NCI-H2029 treated with DMSO at 0.1 percent for 48 hours (cell line): ENCODE measurements at places on chromosomes 2 and 18.
A peak's percentile ranks its signal among the peaks of the same experiment; 100 is the strongest.

- no peak for DNase-seq
These were observed 259.9 kb upstream of the THSD7B start for GRCh38 chr2:136505462-136505861.

GRCh38 chr18:68429111-68429510, 285.8 kb downstream of the TMX3 start:
- no peak for DNase-seq

GRCh38 chr2:129024796-129025195, 706.1 kb upstream of the HS6ST1 start:
- DNase-seq = no peak

- DNase-seq = no peak
These were observed 3.8 kb downstream of the RBFA start for GRCh38 chr18:80037869-80038630.

DNA sequence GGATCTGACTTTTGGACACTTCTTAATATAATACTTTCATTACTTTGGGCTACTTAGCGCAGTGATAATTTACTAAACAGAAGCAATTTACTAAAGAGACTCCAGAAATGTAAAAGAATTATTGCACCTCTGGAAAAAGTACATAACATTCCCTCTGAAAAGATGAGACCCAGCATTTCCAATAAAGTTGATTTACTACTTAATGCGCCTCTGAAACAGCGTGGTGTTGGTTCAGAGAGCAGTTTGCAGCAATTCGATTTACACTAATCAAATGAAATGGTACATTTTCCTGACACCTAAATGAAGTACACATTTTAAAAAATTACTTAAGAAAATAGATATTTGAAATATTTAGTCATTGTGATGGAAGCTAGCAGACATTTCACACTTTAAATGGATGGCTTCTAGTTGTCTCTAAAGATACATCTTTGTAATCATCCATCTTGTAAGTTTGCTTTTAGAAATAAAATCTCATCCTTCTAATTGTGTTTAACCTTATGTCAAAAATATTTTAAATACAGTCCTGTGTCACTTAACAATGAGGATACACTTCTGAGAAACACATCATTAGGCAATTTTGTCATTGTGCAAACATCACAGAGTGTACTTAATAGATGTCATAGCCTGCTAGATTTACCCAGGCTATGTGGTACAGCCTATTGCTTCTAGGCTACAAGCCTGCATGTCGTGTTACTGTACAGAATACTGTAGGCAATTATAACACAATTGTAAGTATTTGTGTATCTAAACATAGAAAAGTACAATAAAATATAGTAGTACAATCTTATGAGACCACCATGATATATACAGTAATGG, 284.6 kb upstream of the UBE2E3 start:
- no peak for DNase-seq

DNA sequence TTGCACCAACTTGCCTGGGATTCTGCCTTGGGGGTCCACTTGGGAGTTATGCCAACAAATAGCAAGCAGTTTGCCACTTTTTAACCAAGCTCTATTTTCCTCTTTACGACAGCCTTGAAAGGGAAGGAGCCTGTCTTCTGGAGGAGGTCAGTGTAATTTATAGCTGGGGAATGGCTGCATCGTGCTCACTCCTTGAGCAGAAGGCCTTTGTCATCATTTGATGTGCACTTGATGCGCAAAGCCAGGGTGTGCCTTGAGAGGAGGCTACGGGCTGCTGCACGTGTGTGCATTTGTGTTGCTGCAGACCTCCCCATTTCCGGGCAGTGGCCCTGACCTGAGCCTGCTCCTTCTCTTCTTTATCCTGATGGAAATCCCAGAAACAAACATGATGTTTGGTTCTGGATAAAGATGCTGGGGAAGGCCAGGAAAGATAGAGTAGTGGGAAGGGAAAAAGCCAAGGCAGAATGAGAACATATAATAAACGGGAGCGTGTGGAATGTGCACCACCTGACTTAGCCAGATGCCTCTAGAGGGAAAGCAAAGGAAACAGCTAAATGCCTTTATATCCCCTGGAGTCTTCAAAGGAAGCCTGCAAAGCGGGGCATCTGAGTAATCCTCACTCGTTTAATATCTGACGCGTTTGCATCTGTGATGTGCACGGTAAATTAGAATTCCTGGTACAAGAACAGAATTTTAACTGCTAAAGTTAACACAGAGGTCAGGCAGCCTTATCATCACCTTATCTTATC, 68.3 kb upstream of the ZNF521 start:
- no peak for DNase-seq

DNA sequence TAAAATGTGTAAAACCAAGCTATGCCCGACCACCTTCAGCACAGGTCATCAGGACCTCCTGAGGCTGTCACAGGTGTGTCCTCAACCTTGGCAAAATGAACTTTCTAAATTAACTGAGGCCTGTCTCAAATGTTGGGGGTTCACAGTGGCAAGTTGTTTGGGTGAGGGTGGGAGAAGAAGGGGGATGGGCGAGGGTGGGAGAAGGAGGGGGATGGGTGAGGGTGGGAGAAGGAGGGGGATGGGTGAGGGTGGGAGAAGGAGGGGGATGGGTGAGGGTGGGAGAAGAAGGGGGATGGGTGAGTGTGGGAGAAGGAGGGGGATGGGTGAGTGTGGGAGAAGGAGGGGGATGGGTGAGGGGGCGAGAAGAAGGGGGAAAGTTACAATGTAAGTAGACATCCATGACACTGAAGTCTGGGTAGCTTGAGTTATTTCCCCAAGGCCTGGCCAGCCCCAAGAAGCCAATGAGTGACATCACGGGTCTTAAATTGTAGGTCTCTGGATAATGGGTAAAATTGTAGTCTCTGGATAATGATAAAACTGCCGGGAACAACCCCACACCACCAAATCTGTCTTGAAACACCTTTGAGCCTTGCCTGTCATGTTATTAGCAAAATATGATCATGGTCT, 56.3 kb downstream of the TIMM21 start:
- no peak for DNase-seq

- DNase-seq = no peak
These were observed 31.4 kb downstream of the SOWAHC start for GRCh38 chr2:109645412-109646184.

- no peak for DNase-seq
These were observed 8.1 kb downstream of the CHMP1B start for GRCh38 chr18:11859282-11859830.

- no peak for DNase-seq
These were observed 354.3 kb upstream of the ID2 start for GRCh38 chr2:8327371-8328100.

DNA sequence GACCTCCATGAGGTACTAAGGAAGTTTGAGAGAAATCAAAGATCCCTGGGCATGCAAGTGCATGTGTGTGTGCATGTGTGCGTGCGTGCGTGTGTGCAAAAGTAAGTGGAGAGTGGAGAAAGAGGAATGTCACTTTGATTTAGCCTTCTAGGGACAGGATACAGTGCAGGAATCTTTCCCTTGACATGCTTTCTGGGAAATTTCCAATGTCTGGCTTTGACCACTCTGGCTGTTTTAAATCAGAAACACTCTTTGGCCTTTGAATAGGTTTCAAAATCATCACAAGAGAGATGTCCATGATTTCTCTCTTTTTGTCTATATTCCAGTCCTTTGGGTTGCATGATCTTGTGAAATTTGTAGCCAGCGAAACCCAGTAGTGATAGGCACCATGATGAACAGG, 162.0 kb downstream of the ALK start:
- DNase-seq = no peak

- DNase-seq = no peak
These were observed 2.0 kb downstream of the KCNF1 start for GRCh38 chr2:10913501-10914271.

- peak; percentile 8 for DNase-seq
These were observed 1.7 kb downstream of the EPHA4 start for GRCh38 chr2:221570321-221570935.

GRCh38 chr2:230690439-230690838, 22.2 kb upstream of the CAB39 start:
- no peak for DNase-seq

DNA sequence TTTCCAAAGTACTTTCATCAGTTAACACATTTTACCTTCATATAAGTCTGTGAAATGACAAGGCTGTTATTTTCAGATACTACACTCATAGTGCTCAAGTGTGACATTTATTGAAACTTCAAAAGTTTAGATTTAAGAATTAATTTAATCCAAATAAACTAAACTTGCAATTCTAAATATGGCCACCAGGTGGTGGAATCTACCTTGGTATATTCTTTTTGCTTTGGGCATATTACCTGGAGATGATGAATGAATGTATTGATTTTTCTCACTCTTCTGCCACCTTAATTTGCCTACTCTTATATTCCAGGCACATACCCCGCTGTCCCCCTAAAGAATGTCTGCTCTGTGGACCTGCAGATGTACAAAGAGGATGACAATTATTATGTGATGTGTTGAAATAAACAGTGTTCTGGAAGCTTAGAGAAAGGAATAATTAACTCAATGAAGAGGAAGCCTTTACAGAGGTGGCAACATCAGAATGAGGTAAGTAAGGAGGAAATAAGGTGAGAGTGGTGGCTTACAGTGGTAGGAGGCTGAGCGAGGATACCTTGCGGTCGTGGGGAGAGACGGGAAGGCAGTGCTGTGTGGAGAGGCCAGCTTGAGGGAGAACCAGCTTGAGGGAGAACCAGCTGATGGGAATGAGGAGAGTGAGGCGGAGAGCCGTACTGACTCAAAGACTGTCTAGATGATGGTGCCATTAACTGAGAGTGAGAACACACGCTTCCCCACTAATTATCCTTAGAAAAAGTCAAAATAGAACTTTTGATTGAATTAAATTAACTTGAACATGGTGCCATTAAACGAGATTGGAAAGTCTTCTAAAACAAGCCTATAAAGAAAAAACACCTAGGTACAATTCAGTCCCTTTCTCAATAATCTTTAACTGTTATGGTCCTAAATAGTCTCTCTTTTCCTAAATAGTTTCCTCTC, 179.5 kb downstream of the CELF4 start:
- peak; percentile 37 for DNase-seq

- DNase-seq = no peak
These were observed 139.7 kb downstream of the ROCK1 start for GRCh38 chr18:20971886-20972267.

- DNase-seq = no peak
These were observed 49.2 kb upstream of the FRZB start for GRCh38 chr2:182915369-182916326.

GRCh38 chr2:112259509-112260294, 4.9 kb upstream of the ZC3H8 start:
- DNase-seq = no peak

- DNase-seq = no peak
These were observed 383.1 kb downstream of the TSN start for GRCh38 chr2:122138561-122138960.

GRCh38 chr18:78643004-78643403, 336.6 kb upstream of the SALL3 start:
- DNase-seq = no peak

GRCh38 chr2:37842732-37843440, 82.2 kb upstream of the RMDN2 start:
- DNase-seq = no peak

DNA sequence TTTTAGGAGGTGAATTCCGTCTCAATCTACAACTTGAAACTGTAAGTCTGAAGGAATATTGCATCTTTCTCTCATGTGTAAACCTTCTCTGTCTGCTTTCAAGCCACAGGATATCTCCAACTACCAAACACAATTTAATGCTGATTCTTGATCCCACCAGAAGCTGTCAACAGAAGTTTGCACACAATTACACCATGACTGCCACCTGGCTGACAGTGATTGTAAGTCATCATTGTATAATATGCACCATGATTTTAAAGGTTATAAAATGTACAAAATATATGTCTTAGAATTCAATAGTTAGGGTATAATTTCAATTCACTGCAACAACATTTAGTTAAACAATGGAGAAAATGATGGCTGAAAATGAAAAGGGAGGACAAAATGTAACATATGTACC, 18.4 kb downstream of the PREPL start:
- DNase-seq = no peak

- no peak for DNase-seq
These were observed 90.1 kb downstream of the DPP4 start for GRCh38 chr2:161983866-161984265.

- DNase-seq = no peak
These were observed 227.6 kb upstream of the PARD3B start for GRCh38 chr2:204317640-204318039.

DNA sequence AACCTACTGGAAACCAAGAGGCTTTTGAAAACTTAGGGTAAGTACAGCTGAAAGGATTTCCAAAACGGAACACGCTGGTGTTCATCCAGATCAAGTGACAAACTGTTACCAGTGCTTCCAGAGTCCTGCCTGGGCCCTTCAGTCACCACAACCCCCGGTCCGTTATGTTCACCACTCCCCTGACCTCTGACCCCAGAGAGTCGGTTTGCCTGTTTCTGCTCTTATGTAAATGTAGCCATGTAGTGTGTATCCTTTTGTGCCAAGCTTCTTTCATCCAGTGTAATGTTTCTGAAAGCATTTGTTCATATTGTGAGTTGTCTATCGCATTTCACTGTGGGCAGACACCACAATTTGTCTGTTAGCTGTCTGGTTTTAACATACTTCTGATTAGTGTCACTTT, 217.5 kb downstream of the NCK2 start:
- no peak for DNase-seq

- no peak for DNase-seq
These were observed 484.0 kb upstream of the MAP2 start for GRCh38 chr2:208939852-208940251.

GRCh38 chr18:35983818-35984217, 11.3 kb downstream of the RMP24 start:
- DNase-seq = no peak

DNA sequence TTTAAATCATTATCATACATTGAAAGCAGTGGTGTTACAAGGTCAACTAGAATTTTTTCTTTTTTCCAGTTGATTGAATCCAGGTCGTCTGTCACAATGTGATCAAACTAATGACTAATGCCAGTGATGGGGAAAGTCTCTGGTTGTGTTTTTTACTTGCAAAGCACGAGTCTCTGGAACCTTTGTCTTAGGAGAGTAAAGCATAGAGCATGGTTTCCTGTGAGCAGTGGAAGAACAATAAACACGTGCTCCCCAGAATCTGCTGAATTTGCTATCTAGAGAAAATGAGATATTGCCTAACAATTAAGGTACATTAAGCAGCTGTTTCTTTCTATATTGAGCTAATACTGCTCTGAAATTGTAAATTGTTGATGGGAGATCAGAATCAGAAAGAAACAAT, 1332.4 kb upstream of the TMEFF2 start:
- no peak for DNase-seq

DNA sequence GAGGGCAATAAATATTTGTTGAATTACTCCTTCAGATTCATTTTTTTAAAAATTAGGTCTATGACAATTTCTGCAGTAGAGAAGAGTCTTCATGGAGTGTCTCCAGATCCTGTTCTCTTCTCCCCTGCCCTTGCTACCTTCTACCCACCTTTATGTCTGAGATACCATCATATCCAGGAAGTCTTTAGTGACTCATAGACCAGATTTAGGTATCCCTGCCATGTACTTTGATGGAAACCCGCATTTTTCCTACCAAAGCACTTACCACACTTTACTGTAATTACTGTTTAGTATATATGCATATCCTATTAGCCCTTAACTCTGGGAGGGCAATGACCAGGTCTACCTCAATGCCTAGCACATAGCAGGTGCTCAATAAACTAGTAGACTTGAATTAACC, 11.6 kb downstream of the ZNF397 start:
- DNase-seq = no peak
